ENCODE measurements at places on chromosomes 3 and 15.

DNA sequence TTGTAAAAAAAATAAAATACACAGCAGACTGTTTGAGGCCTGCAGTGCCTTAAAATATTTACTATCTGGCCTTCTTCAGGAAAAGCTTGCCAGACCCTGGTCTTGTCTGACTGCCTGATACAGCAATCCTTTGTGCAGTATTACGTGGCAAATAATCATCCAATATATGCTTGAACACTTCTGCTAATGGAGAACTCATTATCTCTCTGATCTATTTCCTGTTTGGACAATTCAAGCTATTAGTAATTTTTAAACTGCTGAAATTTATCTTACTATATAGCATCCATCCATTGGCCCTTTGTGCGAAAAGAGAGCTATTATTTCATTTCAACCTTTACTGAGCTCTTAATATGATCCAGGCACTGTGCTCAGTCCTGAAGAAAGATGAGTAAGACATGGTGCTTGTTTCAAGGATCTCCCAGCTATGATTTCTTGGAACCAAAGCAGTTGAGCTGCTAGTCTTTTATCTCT is 15.9 kb downstream of the ATG7 start:
- DNase-seq: no peak

GRCh38 chr3:58047826-58048225 is 39.6 kb downstream of the FLNB start:
- DNase-seq: no peak

DNA sequence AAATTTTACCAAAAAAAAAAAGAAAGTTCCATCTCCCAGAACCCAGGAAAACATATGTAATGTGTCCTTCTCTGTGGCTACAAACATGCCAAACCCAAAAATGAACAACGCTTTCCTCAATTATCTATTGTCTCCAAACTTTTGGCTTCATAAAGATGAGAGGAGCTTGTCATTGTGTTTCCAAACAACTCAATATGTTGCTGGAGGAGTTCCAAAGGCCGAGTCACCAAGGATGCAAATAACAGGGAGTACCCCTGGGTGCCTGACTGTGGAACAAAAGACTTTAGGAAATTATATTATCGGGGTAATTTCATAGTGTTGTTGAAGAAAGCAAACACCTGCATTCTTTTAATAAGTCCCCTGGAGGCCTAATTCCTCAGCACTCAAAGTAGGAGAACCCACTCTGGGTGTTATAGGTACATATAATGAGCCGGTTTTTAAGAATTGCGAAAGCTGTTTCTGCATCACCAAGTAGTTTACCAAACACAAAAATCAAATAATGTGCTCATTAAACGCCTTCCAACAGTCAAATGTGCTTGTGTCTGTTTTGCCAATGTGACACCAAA is 206.3 kb upstream of the PRICKLE2 start:
- DNase-seq: no peak

- DNase-seq: no peak
Measured at GRCh38 chr15:77186594-77187011, 115.7 kb upstream of the TSPAN3 start.

DNA sequence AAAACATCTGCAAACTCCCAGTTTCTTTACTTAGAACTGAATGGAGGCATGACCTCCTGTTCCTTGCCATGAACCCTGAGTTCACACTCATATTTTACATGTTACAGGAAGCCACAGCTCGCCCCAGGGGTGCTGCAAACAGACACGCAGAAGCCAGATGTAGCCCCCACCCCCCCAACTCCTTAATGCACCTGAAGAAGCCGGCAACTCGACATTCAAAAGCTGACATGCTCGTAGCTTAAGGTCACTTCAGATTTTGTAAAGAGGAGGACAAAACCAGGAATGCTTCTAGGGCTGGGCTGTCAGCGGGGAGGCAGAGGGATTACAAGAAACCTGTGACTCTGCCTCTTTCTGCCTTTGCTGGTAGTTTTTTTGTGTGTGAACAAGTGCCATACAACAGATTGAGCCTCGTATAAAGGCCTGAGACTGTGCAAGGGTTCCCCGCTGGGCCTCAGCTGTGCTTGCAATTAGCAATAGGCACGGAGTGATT is 42.0 kb upstream of the FEZF2 start:
- no peak for DNase-seq

DNA sequence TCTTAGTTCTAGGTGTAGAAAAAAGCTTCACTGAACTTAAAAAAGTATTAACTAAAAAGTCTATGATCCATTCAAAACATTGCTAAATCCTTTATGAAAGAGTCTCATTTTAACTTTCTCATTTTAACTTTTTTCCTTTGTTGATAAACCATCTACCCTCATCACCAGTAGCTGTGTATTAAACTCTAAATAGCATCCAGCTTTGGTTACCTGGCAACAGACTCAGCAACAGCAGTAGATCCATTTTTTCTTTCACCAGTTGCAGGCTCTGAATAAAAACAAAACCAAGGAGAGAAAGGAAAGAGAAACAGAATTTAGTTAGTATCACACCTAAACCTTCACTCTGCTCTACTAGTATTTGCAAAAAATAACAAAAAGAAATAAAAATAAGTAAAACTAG is 51.6 kb downstream of the TP53BP1 start:
- no peak for DNase-seq
